CD4-positive, alpha-beta memory T cell (primary cell): ENCODE measurements at places on chromosomes 2 and 18. TPM values are rescaled to one million over a fixed set of nuclear protein-coding genes. Genes with fewer than 3 reads are reported as not detected.

Gene SERPINB10
- polyA plus RNA-seq: not detected

Gene POMC
- polyA plus RNA-seq: 4.3 TPM

Gene SERPINB3
- polyA plus RNA-seq: not detected

Gene CDH2
- not detected for polyA plus RNA-seq

Gene CENPA
- polyA plus RNA-seq: not detected

Gene MAL
- 271 TPM for polyA plus RNA-seq

Gene CACNB4
- not detected for polyA plus RNA-seq

Gene CFAP53
- polyA plus RNA-seq: 0.13 TPM

Gene DIPK1C
- polyA plus RNA-seq: not detected

Gene ALLC
- not detected for polyA plus RNA-seq

Gene SCN2A
- not detected for polyA plus RNA-seq

Gene SULT1C4
- polyA plus RNA-seq: not detected

Gene GLB1L
- 0.68 TPM for polyA plus RNA-seq

Gene UGT1A9
- not detected for polyA plus RNA-seq

Gene SLC14A1
- polyA plus RNA-seq: 1.8 TPM

Gene LYG1
- polyA plus RNA-seq: not detected

Gene PDCD1
- 5.2 TPM for polyA plus RNA-seq

Gene REG1A
- not detected for polyA plus RNA-seq

Gene CXCR2
- polyA plus RNA-seq: not detected

Gene GRB14
- polyA plus RNA-seq: not detected

Gene LDAH
- polyA plus RNA-seq: 12.3 TPM

Gene INHBB
- polyA plus RNA-seq: not detected

Gene RDH14
- 42.4 TPM for polyA plus RNA-seq
